ENCODE measurements at places on chromosomes 12 and 14.

- DNase-seq = no peak
Measured at GRCh38 chr12:110600254-110600653, 13.7 kb upstream of the TCTN1 start.

DNA sequence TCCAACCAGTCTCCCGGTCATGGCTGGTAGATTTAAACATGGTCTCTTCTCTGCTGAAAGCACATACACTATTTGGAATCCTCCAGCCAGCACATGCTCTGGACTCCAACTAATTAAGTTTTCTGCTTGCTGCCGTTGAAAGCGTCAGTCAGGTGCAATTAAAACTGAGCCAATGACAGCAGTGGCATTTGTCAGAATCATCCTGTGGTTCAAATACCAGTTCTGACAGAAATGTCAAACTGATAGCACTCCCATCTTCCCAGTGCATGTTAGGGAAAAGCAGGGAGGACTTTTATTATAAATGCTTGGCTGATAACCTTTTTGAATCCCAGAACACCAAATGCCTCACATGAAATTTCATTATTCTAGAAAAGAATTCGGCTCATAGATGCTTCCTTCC is 401.8 kb downstream of the PDZRN4 start:
- no peak for DNase-seq

DNA sequence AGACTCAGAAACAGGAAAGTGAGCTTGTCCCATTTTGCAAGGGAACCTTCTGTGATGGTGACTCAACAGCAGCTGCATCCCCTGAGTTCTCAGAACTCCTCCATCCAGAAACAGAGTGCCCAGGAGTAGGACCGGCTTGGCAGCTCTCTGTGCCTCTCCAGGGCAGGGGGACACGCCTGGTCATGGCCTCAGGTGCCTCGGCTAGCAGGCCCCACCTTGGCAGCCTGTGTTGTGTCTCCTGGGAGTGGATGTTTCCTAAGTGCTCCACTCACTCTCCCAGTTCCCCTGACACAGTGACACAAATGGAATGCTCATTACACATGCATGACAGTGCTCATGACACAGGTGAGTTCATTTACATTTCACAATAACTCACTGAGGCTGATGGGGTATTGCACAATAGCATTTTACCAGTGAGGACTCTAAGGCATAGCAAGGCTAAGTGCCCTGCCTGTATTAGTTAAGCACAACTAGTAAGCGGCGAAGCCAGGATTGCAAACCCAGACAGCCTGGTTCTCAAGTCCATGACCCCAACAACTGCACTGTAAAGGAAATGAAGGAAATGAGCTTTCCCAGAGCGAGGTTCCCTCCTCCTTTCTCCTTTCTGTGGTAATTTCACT is 47.4 kb downstream of the CALM1 start:
- DNase-seq = no peak

DNA sequence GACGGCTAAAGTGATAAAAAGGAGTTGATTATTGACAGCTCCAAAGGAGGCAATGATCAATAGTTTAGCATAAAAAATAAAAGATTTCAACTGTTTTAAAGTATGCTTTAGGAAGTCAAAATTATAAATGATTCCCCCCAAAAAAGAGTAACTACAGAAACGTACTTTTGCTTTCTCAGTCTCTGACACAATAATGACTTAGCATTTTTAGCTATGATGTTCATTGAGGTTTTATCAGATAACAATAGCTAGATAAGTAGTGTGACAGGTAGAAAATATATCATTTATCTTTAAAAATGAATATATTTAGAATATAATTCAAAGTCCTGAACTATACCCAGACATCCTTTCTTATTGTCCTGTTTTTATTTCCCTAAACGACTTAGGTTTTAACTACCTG is 352.9 kb downstream of the SOX5 start:
- no peak for DNase-seq

DNA sequence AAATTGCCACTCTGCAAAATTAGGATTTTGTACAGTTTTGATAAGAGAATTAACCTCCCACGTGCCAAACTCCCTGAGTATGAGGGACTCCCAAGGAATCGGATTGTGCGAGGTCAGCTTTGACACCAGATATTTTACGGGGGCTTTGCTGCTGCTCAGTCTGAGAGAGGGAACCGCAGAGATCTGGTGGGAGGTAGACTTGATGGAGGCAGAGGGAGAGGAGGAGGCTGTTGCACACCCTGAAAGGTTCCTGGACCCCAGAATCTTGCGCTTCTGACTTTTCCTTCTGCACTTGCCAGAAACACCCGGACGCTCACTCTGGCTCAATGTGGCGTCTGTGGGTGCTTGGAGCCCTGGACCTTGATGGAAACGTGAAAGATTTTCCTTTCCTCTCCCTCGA is 83.9 kb downstream of the PAPOLA start:
- DNase-seq = no peak

GRCh38 chr12:25793196-25793595 is 165.3 kb upstream of the RASSF8 start:
- no peak for DNase-seq

DNA sequence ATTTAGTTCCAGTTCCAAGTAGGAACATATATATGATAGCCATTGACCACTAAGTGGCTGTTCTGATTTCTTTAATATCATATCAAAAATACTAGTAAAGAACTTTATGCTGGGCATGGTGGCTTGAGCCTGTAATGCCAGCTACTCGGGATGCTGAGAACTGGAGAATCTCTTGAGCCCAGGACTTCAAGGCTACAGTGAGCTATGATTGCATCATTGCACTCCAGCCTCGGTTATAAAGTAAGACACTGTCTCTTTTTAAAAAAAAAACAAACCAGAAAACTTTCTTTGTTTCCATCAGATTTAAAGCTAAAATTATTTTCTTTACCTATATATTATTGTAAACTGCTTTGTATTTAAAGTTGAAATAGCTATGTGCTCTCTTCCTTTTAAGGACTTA is 127.0 kb downstream of the SCAF11 start:
- DNase-seq = no peak

- DNase-seq = no peak
Measured at GRCh38 chr14:33800735-33801163, 150.1 kb downstream of the EGLN3 start.

DNA sequence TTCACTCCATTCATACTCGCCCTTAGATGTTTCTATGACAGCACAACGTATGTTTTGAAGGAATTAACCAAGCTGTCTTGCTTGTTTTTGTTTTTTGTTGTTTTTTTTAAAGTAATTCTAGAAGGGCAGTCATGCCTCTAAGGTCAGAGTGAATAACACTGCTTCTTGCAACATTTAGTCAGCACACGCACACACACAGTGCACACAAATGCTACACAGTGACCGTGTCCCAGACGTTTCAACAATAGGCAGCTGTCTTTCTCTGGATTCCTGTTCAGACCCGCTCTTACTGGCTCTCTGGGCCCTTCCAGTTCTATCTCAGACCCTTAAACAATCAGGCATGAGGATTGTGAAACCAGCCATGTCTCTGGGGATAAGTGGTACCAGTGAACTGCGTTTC is 351.0 kb upstream of the FKBP4 start:
- DNase-seq = no peak

DNA sequence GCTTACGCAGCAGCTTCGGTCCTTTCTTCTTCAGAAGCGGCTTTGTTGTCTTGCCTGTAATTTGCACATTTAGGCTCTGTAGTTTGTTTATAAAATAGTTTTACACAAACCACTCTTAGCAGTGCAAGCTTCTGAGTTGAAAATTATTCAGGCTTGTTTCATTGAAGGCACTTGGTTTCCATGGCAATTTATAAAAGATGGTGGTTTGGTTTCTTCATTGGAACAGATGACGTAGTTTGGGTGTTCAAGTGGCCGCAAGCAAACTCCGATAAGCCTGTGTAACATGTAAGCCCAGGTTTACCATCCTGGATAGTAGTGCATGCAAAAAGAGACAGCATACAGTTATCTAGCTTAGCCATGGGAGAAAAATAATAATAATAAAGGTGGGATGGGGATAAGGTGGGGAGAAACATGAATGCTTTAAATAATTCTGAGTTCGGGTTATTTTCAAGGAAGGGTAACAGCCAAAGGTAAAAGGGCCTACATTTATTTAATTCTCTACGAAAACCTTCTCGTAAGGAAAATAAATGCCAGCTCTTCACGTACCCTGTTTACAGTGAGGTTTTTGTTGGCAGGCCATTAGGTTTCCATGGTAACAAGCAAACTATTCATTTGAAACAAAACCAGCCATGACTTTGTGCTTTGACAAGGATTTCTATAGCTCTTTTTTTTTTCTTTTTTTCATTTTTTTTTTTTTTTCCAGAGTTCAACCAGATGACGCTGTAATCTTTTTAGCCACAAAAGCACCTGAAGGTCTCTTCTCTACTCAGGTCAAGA is 189.6 kb upstream of the RPL10L start:
- no peak for DNase-seq

GRCh38 chr12:106436164-106436563 is 78.6 kb downstream of the POLR3B start:
- DNase-seq = no peak

- no peak for DNase-seq
Measured at GRCh38 chr12:47504775-47505446, 200.9 kb downstream of the RPAP3 start.

DNA sequence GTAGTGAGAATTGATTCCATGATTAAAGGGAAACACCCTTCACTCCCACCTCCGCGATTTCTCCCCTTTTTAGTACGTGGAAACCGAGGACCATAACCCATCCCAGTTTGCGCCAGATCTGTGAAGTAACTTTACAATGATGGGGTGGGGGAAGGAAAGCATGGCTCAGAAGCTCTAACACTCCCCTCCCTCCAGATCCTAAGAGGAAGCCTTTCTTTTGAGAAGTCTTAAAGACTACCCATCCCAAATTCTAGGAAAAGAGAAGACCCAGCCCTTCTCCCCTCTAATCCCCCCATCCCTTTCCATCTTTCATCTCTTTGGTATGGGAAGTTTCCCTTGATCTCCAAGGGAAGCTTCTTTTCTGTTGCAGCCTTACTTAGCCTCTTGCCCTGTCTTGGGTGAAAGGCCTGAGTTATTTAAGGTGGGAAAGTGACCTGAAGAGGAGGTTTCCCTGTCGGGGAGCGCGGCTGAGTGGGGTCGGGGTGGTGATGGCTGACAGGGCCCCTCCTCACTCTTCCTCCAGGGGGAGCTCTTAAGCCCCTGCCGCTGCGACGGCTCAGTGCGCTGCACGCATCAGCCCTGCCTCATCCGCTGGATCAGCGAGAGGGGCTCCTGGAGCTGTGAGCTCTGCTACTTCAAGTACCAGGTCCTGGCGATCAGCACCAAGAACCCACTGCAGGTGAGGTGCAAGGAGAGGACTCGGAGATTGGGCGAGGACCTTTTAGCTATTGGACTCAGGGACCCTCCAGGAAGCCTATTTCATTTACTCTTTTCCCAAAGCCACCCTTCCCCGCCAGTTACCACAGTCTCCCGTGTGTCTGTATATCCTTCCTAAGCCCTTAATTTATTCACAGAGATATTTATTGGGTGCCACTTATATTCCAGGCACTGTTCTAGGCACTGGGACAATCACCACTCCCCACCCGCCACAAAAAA is 1.8 kb downstream of the MARCHF9 start:
- DNase-seq = no peak

DNA sequence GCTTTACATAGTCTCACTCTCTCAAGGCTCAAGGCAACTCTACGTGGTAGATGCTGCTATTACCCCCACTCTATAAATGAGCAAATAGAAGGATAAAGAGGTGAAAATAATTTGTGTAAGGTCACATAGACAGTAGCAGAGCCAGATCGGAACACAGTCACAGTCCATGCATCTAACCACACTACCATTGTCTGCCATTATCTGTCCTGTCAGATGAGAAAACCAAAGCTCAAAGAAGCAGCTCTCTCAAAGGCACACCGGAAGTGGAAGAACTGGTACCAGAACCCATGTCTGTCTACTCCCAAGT is 134.4 kb upstream of the NUDT4 start:
- no peak for DNase-seq

GRCh38 chr12:1980282-1980681 is 24.0 kb downstream of the DCP1B start:
- DNase-seq = no peak

DNA sequence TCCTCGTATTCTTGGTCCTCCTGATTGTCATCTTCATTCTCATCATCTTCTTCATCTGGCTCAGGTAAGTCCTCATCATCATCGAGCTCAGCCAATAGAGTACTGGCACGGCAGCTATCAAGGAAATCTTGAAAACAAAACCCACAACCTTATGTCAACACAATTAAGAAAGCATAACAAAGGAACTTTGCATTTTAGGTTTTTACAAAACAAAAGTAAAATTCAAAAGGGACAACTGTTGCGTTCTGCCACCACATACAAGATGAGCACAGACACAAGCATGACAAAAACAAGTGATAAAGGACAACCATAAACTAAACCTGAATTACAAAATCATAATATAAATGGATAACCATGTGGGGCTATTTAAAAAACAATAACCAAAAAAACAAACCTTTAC is 84.7 kb downstream of the HECTD1 start:
- DNase-seq = no peak

GRCh38 chr14:69324341-69324931 is 64.5 kb downstream of the GALNT16 start:
- DNase-seq = no peak

DNA sequence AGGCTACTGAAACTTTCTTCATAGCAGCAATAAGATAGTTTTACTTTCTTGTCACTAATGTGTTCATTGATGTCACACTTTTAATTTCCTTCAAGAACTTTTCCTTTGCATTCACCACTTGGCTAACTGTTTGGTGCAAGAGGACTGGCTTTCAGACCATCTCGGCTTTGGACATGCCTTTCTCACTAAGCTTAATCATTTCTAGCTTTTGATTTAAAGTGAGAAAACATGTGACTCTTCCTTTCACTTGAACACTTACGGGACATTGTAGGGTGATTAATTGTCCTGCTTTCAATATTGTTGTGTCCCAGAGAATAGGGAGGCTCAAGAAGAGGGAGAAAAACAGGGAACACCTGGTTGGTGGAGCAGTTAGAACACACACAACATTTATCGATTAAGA is 41.9 kb downstream of the IFNG start:
- DNase-seq = no peak

- no peak for DNase-seq
Measured at GRCh38 chr12:42892702-42893551, 303.4 kb upstream of the PRICKLE1 start.

GRCh38 chr12:1936406-1937320 is 18.2 kb upstream of the CACNA2D4 start:
- DNase-seq = peak; percentile 43

DNA sequence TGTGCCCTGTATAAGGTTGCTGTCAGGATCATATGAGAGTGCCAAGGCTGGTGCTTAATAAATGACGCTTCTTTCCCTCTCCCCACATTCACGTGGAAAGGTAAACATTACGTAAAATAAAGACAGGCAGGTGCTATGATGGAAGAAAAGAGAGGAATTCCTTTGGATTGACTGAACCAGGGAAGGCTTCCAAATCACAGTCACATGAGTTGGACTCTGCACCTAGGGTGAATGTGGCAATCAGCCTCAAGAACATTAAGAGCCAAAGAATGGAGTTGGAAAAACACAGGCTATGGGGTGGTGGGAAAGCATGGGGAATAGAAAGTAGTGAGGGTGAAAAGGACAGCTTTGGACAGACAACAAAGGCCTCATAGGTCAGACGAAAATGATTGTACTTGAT is 473.1 kb downstream of the VRK1 start:
- no peak for DNase-seq

- no peak for DNase-seq
Measured at GRCh38 chr14:23209651-23210423, 26.4 kb upstream of the SLC7A8 start.

- DNase-seq = no peak
Measured at GRCh38 chr12:62705846-62706245, 229.1 kb downstream of the PPM1H start.

GRCh38 chr14:60184905-60185555 is 19.8 kb upstream of the DHRS7 start:
- no peak for DNase-seq
